Parietal lobe (tissue), 2 donors: ENCODE measurements at places on chromosomes 5 and 9. TPM values are rescaled to one million over a fixed set of nuclear protein-coding genes. Genes with fewer than 3 reads are reported as not detected.

The ZSWIM6 gene
- total RNA-seq, result 48.8 TPM

The KCNMB1 gene
- total RNA-seq, result not detected

The C1QTNF3 gene
- total RNA-seq, result 30.4 TPM

The FBP2 gene
- total RNA-seq, result not detected

The CDH18 gene
- 12.8 TPM for total RNA-seq

The IFNK gene
- total RNA-seq, result not detected

The MEGF10 gene
- 28.2 TPM for total RNA-seq

The NR6A1 gene
- total RNA-seq, result 3.4 TPM

The CCNJL gene
- total RNA-seq, result 4.4 TPM

The CD14 gene
- total RNA-seq, result 3.8 TPM

The NMUR2 gene
- not detected for total RNA-seq

The WDR38 gene
- not detected for total RNA-seq

The IRX4 gene
- not detected for total RNA-seq

The GALT gene
- total RNA-seq, result 70.7 TPM

The IL9 gene
- total RNA-seq, result not detected

The PRDM9 gene
- not detected for total RNA-seq

The AQP3 gene
- total RNA-seq, result not detected

The MGAT1 gene
- 26.0 TPM for total RNA-seq

The INSL4 gene
- not detected for total RNA-seq

The PTGES gene
- 2.5 TPM for total RNA-seq

The LRRC26 gene
- total RNA-seq, result 0.31 TPM

The PLAA gene
- total RNA-seq, result 45.7 TPM

The ANXA2R gene
- 2.5 TPM for total RNA-seq

The PCDHB13 gene
- total RNA-seq, result 29.7 TPM

The SLC45A2 gene
- total RNA-seq, result 2.5 TPM

The HAND1 gene
- total RNA-seq, result not detected

The PTPRD gene
- 658 TPM for total RNA-seq

The SUSD3 gene
- total RNA-seq, result 1.3 TPM

The SPARC gene
- total RNA-seq, result 75.1 TPM

The ADRB2 gene
- 0.94 TPM for total RNA-seq

The HTR1A gene
- total RNA-seq, result 18.5 TPM

The RAB3C gene
- total RNA-seq, result 39.8 TPM

The SPOCK1 gene
- total RNA-seq, result 70.7 TPM

The EGR1 gene
- 0.94 TPM for total RNA-seq

The GRAMD2B gene
- 5.3 TPM for total RNA-seq

The HARS2 gene
- 47.9 TPM for total RNA-seq

The SLC34A1 gene
- total RNA-seq, result not detected

The LMNB1 gene
- 72.3 TPM for total RNA-seq

The ADAMTS19 gene
- 1.9 TPM for total RNA-seq

The ABLIM3 gene
- 19.4 TPM for total RNA-seq

The TSPAN17 gene
- 25.4 TPM for total RNA-seq

The FAM169A gene
- 58.2 TPM for total RNA-seq

The RPL12 gene
- total RNA-seq, result 817 TPM

The TIMD4 gene
- not detected for total RNA-seq

The LRRTM2 gene
- total RNA-seq, result 90.5 TPM

The NIM1K gene
- total RNA-seq, result 8.5 TPM

The CEP78 gene
- total RNA-seq, result 82.6 TPM

The CLIC3 gene
- not detected for total RNA-seq

The TLX3 gene
- total RNA-seq, result not detected

The MBLAC2 gene
- total RNA-seq, result 13.8 TPM

The TTC16 gene
- not detected for total RNA-seq

The MARCHF3 gene
- total RNA-seq, result 14.4 TPM

The ZDHHC11B gene
- total RNA-seq, result 17.5 TPM

The SPATA31A3 gene
- total RNA-seq, result not detected
